Amygdala (tissue), 56 donors: ENCODE measurements at places on chromosomes 6 and 20.

- DNase-seq, result no peak
Measured at GRCh38 chr20:46388937-46389336, 17.5 kb downstream of the ELMO2 start.

DNA sequence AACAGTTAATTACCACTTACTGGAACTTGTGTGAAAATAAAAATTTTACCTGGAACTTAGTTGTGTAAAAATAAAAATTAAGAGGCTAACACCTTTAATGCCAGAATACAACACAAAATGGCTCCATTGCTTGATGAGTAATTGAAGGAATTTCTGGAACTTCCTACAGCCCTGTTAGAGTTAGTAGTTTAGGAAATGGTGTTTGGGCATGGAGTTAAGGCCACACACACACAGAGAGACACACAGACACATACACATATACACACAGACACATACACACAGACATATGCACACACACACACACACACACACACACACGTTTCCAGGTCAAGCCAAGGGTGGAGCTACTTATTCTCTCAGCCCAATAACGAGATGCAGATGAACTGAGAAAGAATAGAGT, 20.6 kb upstream of the CST3 start:
- DNase-seq, result no peak

- no peak for DNase-seq
Measured at GRCh38 chr20:45305262-45305661, 1.4 kb upstream of the RBPJL start.

DNA sequence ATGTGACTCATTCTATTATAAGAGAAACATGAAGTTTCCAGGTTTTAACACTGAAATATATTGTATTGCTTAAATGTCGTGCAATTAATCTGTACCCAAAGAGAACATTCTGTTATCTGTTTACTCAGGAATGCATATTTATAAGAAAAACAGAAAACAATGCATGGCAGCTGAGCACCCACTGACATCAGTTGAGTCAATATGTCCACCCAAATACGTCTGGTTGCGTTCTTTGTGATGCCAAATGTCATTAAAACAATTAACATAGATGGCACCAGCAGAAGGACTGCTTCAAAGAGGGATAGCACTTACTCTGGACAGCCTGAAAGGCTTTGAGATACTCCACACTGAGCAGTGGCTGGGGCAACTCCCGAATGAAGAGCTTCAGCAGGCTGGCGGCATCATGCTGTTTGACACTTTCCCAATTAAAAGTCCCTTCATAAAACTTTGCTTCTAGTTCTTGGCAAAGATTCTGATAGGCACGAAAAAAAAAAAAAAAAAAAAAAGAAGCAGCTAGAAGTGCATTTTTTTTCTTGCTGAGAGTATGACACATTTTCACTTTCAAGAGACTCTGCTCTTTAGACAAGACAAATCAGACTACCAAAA, 102.3 kb downstream of the ARHGAP18 start:
- no peak for DNase-seq

GRCh38 chr6:83546636-83547035, 34.3 kb downstream of the PRSS35 start:
- DNase-seq, result no peak

GRCh38 chr20:45523821-45524220, 8.4 kb upstream of the SPINT3 start:
- no peak for DNase-seq

GRCh38 chr6:20458027-20458894, 56.6 kb downstream of the E2F3 start:
- DNase-seq, result no peak

DNA sequence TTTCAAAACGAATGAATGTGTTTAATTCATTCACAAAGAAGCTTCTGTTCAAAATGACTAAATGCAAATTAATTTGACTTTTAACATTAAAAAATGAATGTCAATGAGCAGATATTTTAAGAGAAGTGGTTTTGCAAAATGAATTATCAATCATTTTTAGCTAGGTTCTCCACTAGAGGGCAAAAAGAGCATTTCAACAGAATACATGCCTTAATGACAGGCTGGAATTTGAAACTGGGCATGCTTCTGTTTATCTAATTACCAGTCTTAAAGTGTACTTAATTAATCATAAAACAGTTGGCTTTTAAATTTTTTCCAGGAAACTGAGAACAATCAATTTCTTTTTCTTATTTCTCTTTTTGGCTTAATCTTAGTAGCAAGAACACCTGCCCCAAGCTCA, 63.8 kb upstream of the TINAG start:
- no peak for DNase-seq

DNA sequence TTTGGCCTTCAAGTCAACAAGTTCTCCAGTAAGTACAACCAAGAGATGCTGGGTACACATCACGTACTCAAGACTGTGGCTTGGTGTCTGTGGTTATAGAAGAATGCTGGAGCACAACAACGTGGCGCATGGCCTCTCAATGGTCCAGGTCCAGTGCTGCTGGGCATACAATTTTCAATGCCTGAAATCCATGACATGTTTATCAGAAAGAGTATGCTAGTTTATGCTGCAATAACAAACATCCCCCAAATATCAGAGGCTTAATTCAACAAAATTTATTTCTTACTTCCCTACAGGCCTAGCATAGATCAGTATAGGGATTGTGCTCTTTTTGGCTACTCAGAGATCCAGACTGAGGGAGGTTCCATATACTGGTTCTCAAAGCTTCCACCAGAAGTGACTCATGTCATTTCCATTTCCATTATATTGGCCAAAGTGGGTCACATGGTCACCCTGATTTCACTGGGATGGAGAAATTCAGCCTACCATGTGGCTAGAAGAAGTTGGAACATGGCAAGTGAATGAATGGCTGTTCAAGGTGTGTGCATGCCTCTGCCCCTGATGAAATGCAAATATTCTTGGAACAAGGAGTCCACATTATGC, 33.3 kb upstream of the KIF16B start:
- no peak for DNase-seq

- no peak for DNase-seq
Measured at GRCh38 chr6:149860834-149861602, 3.1 kb downstream of the LRP11 start.

DNA sequence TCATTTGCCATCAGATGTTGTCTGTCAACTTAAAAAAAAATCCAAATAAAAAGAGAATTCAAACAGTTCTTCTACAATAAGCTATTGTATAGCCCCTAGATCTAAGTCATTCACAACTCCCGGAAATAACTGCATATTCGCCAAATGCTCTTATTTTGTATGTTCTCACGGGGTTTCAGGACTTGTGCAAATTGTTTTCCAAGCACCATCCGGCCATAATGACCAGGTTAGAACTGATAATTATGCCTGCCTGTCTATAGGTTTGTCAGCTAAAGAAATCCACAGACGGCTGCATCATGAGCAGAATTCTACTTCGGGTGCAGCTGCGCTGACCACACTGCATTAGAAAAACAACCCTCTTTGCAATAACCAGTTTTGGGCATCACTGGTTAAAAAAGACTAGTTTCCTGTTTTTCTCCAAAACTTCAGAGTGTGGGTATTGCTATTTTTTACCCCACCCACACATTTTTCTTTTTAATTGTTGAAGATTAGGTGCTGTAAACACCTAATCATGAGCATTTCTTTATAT, 87.7 kb downstream of the HIVEP2 start:
- DNase-seq, result peak; percentile 40

- no peak for DNase-seq
Measured at GRCh38 chr6:27871924-27872638, 40.1 kb downstream of the OR2B2 start.

DNA sequence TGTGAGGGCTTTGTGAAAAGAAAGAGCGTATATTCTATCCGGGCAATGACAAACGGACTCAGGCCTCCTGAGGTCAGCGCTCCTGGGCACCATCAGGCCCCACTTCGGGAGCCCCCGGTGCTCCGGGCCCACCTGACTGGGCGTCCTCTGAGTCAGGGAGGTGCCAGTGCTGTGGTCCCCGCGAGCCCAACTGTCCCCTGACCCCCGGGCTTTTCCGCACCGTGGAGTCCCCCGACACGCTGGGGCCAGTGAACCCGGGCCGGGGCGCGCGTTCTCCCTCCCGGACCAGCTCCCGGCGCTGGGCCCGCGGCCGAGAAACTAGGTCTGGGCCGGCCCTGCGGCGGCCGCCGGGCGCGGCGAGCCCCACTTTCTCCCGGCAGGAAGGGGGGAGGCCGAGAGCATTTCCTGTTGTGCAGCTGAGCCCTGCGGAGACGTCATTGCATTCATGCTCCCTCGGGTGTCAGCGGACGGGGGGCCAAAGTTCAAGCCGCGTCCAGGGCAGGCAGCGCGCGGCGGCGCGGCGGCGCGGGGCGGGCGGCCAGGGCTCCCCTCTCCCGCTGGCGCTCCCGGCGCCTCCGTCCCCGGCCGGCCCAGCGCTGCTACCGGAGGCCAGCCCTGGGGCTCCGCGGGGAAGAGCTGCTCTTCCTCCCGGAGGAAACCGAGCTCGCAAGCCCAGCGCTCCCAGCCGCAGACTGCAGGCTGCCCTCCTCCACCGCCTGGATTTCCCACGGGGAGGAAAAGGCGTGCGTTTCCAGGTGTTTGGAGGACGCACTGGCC, 18.3 kb downstream of the HIVEP2 start:
- peak; percentile 80 for DNase-seq

DNA sequence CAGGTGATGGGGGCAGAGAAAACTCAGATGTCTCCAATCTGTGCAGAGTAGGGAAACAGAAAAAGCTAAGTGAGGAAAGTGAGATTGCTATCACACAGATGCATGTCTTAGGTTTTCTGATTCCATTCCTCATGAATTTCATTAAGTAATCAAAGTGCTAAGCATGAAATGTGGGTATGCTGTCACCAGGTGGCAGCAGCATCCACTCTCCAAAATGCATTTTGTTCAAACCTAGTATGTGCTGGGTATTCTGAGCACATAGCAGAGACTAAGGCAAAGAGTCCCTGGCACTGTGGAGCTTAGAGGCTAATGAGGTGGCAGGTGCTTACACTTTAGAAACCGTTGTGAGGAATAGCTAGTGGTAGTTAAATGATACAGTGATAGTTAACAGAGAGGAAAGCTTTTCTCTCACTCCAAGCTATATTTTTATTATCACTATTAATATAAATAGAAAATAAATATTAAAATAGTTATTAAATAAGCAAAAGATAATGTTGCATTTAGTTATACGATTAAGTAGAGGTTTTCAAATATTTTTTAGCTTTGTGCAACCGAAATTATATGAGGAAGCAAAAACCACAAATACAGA, 179.5 kb downstream of the CDH26 start:
- DNase-seq, result no peak

GRCh38 chr6:131976545-131977061, 25.4 kb upstream of the CCN2 start:
- no peak for DNase-seq

DNA sequence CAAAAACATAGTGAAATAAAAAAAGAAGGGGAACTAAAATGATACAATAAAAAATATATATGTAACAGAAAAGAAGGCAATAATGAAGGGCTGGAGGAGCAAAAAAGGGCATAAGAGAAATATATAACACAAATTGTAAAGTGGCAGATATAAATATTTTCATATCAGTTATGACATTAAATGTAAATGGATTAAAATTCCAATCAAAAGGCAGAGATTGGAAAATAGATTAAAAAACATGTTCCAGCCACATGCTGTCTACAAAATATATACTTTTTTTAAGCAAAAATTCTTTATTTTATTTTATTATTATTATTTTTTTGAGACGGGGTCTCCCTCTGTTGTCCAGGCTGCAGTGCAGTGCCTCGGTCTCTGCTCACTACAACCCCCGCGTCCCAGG, 23.9 kb upstream of the NT5E start:
- DNase-seq, result no peak

- no peak for DNase-seq
Measured at GRCh38 chr6:16251706-16252105, 13.3 kb downstream of the GMPR start.

DNA sequence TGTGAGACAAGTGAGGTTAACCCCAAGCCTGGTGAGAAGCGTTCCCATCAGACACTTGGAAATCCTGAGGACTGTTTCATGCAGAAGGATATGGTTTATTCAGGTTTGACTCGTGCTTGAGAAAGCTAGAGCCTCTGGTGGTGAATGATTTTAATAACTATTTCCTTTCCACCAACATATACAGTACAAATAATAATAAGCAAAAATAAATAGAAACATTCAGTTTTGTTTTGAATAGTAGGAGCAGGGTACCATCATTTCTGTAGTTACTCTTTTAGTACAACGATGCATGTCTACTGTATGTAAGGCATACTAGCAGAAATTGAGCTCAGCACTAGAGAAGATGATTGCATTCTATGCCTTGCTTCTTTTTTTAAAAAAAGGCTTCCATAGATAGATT, 33.5 kb downstream of the PLG start:
- DNase-seq, result no peak

GRCh38 chr20:11067359-11067758, 393.6 kb upstream of the JAG1 start:
- no peak for DNase-seq
